ENCODE measurements at places on chromosomes 2 and 18.
A peak's percentile ranks its signal among the peaks of the same experiment; 100 is the strongest.

- DNase-seq, result no peak
These were observed 1.1 kb upstream of the HOXD8 start for GRCh38 chr2:176128172-176128981.

DNA sequence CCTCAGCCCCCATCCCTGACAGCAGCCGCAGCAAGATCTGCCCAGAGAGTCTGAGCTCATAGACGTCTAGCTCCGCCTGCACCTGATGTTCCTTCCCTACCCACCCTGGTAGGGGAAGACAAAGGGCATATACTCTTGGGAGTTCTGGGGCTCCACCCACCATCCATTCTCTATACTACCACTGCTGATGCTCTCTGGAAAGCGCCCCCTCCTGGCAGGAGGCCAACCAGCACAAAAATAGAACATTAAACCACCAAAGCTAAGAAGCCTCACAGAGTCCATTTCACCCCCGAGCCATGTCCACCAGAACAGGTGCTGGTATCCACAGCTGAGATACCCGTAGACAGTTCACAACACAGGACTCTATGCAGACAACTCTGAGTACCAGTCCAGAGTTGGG lies 662.6 kb upstream of the FAM98A start:
- no peak for DNase-seq

GRCh38 chr2:120436885-120437603 lies 91.1 kb downstream of the INHBB start:
- DNase-seq, result peak; percentile 47

DNA sequence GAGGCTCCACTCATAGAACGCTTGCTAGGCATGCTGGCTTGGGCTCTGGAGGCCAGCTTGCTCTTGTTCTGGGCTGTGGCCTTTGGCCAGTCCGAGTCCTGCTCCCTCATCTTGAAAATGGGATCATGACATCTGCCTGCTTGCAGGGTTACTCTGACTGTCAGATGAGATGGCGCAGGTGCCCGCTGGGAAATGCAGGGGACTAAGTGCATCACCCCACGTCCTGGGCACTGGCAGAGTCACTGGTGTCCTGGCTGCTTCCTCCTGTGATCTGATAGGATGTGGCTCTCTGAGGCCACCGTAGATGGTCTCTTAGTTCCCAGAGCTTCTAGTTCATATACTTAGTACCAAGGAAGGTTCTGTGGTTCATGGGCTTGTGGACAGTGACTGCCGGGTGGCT lies 18.5 kb downstream of the LDLRAD4 start:
- no peak for DNase-seq

DNA sequence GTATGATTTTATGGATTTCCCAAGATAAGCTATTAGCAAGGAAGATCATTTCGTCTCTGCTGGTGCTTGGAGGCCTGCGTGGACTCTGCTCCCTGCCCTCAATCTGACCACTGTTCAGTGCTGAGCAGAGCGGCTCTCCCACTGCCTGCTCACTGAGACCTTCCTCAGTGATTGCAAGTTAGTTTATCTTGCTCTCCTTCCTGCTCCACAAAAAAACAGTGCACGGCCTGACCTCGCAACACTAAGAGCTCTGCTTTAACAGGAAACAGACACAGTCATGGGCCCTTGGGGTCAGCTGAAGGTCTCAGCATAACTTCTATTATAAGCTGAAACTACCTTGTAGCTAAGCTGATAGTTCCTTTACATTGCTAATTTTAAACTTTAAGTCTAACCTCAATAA lies 53.1 kb downstream of the PRELID3A start:
- DNase-seq, result no peak

DNA sequence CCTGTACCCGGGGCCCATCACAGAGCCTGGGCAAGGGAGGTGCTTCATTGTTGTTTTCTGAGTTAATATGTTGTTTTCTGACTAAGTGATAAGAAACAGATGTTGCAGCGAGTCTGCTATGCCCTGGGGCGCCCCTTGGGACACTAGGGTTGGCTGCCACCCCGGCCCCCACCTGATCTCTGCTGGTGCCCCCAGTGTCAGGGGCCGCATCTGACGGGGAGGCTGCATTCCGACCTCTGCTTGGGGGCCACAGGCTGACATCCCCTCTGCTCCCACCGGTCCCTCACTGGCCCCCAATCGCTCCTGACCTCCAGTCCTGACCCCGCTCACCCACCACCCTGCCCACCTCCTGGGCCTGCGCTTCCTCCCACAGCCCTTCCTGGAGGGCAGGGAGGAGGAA lies 65.9 kb downstream of the LONRF2 start:
- no peak for DNase-seq
